ENCODE measurements at places on chromosomes 2 and 18. TPM values are rescaled to one million over a fixed set of nuclear protein-coding genes. Genes with fewer than 3 reads are reported as not detected.
A peak's percentile ranks its signal among the peaks of the same experiment; 100 is the strongest.

PRKAG3 gene
- not detected for total RNA-seq

NT5DC4 gene
- not detected for total RNA-seq

LHCGR gene
- total RNA-seq = 2.8 TPM

SPATA3 gene
- total RNA-seq = 0.71 TPM

APCDD1 gene
- 7.9 TPM for total RNA-seq

PROC gene
- total RNA-seq = 0.49 TPM

- no peak for ATAC-seq
These were observed 41.4 kb downstream of the TMEM182 start for GRCh38 chr2:102803041-102803896.

- peak; percentile 16 for ATAC-seq
These were observed 4.8 kb downstream of the TMEM200C start for GRCh38 chr18:5890331-5891183.

DNA sequence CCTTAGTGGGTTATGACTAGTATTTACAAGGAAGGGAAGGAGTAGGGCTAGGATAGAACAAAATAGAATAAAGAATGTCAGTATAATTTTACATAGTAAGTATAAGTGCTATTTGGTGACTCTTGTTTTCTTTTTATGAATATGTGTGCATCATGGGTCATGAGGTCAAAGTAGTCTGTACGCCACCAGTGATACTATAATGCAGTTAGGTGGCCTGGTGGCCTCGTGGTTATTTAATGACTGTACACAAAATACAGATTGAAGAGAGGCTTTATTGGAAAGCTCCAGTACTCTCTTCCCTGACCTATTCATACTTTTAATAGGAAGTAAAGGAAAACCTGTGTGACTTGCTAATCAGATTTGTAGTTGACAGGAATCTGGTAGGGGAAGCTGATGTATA, 27.3 kb downstream of the CAB39 start:
- no peak for ATAC-seq

GRCh38 chr2:152565884-152566727, 151.2 kb downstream of the PRPF40A start:
- no peak for ATAC-seq

- no peak for ATAC-seq
These were observed 37.7 kb upstream of the GPR155 start for GRCh38 chr2:174524527-174524926.

- no peak for ATAC-seq
These were observed 89.5 kb downstream of the NBAS start for GRCh38 chr2:15471606-15472005.

DNA sequence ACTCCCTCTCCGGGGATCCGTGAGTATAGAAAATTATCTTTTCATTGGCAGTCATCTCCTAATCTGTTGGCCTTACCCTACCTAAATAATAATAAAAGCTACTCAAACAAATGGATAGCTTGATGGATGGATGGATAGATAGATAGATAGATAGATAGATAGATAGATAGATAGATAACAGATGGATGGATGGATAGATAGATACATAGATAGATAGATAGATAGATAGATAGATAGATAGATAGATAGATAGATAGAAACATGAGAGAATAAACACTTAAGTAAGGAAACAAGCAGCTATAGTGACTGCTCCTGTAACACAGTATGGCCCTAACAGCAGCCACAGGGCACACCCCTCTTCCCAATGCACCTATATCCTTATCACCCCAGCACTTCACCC, 35.1 kb downstream of the MRPL30 start:
- no peak for ATAC-seq

Data from motor neuron (in vitro differentiated cells).